NCI-H1092 (cell line): ENCODE measurements at places on chromosomes 6 and 20.

GRCh38 chr20:20364593-20365479, 3.1 kb upstream of the INSM1 start:
- DNase-seq, result peak; percentile 49

GRCh38 chr6:121319112-121319553, 15.1 kb downstream of the TBC1D32 start:
- DNase-seq, result no peak

- no peak for DNase-seq
Measured at GRCh38 chr6:131524695-131525336, 48.2 kb upstream of the ARG1 start.

DNA sequence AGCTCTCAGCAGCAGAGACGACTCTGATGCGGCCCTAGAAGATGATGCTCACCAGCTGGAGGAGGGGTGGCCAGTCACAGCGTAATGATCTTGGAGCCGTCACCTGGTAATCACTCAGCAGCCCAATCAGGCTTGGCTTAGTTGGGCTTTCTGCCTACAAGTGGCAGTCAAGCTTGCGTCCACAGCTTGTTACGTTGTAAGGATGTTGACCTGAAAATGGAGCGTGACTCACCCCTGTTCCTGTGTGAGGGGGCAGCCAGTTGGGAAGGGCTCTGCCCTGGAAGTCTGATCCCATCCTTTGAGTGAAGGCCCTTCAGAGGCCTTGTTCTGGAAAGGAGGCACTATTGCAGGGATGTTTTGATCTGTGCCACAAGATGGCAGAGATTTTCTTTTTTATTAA, 49.8 kb downstream of the SPATA2 start:
- DNase-seq, result no peak

DNA sequence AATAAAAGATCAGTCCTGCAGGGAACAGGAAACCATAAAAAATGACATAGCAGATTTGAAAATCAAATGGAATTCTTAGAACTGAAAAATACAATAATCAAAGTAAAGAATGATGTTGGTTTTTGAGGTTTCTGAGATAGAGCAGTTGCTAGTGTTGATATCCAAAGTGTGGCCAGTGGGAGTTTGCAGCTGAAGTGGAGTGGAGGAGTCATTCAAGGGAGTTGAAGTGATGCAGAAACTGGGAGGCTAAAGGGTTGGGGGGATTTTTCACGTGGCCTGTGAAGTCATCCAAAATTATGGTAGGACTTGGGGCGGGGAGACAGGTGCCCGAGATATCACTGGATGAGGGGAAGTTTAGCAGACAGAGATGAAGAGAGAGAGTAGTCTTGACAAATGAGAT, 123.6 kb downstream of the CDC5L start:
- DNase-seq, result no peak

DNA sequence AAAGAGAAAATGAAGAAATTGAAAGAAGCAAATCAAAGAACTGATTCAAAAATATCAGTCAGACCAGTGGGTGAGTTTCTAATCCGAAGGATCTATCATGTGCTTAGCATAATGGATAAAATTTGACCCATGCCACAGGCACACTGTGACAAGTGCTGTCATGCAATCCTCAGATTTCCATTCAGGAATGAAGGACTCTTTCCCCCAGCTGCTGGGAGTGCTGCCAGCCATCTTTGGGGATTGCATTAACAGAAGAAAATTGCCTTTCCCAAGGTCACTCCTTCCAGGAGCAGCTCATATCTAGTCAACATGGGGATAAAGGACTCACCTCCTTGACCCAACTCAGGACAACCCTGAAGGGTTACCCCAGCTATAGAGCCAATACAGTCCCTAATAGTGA, 316.7 kb upstream of the TBX18 start:
- no peak for DNase-seq

DNA sequence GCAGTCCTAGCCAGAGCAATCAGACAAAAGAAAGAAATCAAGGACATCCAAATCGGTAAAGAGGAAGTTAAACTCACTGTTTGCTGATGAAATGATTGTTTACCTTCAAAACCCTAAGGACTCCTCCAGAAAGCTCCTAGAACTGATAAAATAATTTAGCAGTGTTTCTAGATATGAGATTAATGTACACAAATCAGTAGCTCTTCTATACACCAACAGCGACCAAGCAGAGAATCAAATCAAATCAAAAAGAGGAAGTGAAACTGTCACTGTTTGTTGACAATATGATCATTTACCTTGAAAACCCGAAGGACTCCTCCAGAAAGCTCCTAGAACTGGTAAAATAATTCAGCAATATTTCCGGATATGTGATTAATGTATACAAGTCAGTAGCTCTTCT, 21.7 kb downstream of the SERPINB9 start:
- DNase-seq, result no peak

DNA sequence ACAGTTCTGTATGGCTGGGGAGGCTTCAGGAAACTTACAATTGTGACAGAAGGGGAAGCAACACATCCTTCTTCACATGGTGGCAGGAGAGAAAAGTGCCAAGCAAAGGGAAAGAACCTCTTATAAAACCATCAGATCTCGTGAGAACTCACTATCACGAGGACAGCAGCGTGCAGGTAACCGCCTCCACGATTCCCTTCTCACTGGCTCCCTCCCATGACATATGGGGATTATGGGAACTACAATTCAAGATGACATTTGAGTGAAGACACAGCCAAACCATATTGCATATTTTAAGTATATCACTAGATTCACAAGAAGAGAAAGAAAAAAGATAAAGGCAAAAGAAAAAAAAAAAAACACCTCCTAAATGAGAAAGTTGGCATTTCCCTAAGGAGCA, 431.9 kb upstream of the RGS17 start:
- no peak for DNase-seq

- no peak for DNase-seq
Measured at GRCh38 chr6:169895926-169896761, 144.7 kb downstream of the ERMARD start.

DNA sequence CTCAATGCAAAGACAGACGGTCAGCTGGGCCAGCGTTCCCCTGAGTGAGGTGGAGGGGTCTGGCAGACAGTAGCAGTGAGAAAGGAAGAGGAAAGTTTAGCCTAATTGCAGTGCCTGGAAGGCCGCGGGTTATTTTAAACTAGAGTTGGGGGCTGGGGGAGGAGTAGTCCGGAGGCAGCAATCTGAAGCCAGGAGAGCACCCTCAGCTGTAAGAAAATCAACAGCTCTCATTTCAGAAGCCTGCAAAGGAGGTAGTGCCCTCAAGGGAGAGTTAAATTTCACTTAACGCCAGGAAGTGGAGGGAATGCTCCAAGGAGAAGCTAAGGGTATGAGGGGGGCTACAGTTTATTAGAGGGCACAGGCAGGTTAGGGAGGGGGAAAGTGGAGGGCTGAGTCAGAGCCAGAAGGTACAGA, 26.9 kb downstream of the RING1 start:
- no peak for DNase-seq

DNA sequence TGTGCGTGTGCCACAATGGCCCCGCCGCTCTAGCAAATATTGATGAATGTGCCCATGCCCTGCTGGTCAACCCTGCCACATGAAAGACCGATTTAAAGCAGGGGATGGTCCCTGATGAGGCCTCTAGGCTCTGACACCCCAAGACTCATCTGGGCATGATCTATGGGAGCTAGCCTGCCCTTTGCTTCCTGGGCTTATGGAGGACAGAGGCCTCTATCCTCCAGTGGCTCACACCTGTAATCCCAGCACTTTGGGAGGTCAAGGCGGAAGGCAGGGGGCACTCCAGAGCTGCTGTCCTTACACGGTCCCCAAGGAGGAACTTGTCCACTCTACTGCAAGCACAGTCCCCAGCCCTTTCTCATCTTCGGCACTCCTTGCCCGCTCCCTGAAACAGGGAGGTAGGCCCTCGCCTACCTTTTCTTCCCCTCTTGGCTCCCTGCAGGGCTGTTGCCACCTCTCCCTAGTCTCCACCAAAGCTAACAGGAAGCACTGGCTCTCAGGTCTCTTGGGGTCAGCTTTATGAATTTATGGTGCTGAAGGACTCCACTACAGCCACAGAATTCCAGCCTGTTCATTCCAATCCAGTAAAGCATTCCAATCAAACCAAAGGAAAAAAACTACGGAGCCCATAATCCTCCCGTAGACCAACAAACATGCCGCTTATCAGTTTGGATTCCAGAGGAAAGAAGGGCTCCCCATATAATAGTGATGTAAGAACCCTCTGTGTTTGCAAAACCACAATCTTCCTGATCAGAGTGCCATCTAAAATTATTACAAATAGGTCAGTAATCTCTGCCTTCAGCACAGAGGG, 48.7 kb upstream of the FOXQ1 start:
- no peak for DNase-seq

DNA sequence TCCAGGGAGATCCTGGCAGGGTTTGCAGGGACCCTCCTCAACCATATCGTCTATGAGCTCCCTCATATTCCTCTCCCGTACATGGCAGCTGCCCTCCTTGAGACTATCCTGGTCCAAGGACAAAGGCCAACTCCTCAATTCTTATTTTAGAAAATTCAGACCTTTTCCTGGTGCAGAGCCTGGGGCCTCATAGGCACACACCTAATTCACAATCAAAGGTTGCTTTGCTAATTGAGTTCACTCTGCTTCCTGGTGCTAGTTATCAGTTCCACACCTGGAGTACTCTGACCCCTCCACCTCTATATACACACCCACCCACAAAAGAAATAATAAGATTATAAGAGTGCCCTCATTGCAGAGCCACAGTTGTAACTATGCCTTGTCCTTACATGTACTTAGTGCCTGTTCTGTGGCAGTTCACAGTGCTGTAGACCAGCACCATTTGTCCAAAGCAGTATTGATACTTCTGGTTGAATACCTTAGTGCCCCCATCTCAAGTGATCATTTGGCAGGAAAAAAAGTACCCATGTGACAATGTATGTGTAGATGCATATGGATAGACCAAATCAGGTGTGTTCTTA, 38.7 kb downstream of the GSS start:
- DNase-seq, result no peak

DNA sequence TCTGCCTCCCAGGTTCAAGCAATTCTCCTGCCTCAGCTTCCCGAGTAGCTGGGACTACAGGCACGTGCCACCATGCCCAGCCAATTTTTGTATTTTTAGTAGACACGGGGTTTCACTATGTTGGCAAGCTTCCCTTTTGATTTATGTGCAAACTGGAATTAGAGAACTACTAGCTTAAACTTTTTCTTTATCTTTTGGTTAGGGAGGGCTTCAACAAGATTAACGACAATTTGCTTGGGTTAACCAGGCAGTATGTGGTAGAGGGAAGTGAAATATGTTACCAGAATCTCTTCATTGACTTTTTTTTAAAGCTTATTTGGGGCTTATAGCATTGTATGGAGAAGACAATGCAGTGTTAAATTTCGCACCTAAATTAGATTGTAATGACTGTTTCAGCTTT, 9.0 kb downstream of the MYO6 start:
- DNase-seq, result no peak

GRCh38 chr6:169885131-169885530, 133.7 kb downstream of the ERMARD start:
- no peak for DNase-seq

GRCh38 chr6:52186480-52186879, 305 bp downstream of the IL17A start:
- no peak for DNase-seq

GRCh38 chr20:44040202-44040915, 125.7 kb downstream of the TOX2 start:
- DNase-seq, result no peak

DNA sequence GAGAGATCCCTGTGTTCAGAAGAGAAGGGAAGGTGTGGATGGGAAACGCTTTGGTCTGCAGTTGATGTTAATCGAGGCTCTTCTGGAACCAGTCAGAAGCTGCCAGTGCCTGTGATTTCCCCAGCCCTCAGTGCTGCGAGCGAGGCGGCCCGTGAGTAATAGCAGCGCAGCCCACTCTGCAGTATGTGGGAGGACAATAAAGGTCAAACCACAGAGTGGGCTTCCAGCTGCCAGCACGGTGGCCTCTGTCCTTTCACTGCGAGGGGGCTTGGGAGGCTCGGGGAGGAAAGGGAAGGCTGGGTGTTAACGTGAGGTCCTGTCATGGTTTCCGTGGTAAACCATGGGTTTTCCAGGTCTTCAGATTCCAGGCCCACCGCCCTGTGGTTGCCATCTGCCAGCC, 32.3 kb upstream of the TAGAP start:
- no peak for DNase-seq

- no peak for DNase-seq
Measured at GRCh38 chr6:149324428-149324827, 6.9 kb downstream of the TAB2 start.

- no peak for DNase-seq
Measured at GRCh38 chr6:13803581-13803980, 10.8 kb downstream of the MCUR1 start.

GRCh38 chr20:49699200-49699992, 14.3 kb downstream of the B4GALT5 start:
- no peak for DNase-seq

DNA sequence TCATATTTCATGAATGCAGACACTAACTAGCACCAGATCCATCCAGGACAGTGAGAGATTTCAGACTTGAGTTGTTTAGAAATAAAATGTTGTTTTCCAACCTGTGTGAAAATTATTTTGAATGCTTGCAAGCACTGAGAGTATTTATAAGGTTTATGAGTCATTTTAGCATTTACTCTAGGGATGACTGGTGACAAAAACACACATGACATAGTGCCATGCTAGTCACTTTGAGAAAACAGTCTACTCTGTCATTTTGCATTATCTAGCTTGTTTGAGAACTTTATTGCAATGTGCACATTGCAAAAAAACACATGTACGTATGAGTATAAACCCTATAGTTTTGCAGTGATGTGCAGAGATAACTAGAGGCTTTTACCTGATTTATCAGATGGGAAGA, 456.6 kb downstream of the LMBRD1 start:
- DNase-seq, result no peak

DNA sequence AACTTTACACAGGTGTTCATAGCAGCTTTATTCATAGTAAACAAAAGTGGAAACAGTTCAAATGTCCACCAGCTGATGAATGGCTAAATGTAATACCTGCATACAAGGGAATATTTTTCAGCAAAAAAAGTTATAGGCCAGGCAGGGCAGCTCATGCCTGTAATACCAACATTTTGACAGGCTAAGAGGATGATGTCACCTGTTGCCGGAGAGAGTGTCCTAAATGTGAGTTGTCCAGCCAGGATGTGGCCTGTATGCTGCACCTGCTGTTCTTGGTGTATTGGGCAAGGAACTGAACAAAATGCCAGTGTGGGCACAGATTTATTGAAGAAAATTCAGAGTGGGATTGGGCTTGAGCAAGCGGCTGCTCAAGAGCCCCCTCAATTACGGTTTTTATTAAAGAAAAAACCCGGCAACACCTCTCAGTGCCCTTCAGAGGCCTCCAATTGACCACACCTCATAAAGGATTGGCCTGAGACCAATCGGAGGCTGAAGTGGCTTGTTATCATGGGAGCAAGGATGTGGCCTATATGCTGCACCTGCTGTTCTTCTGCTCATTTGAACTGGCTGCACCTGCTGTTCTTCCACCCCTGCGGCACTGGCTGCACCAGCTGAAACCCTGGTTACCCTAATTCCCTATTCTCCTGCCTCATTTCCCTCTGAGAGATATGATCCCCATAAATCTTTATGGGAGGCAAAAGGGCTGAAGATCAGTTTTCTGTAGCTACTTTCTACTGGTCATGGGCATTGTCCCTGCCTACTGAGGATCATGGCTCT, 164.3 kb upstream of the PROKR2 start:
- peak; percentile 93 for DNase-seq
